ENCODE measurements at places on chromosomes 7 and 10.

GRCh38 chr7:133931053-133931452, 196.1 kb upstream of the LRGUK start:
- DNase-seq: no peak

GRCh38 chr7:155141562-155141961, 71.4 kb downstream of the HTR5A start:
- no peak for DNase-seq

- peak; percentile 10 for DNase-seq
Measured at GRCh38 chr10:79266084-79266483, 81.2 kb upstream of the PPIF start.

DNA sequence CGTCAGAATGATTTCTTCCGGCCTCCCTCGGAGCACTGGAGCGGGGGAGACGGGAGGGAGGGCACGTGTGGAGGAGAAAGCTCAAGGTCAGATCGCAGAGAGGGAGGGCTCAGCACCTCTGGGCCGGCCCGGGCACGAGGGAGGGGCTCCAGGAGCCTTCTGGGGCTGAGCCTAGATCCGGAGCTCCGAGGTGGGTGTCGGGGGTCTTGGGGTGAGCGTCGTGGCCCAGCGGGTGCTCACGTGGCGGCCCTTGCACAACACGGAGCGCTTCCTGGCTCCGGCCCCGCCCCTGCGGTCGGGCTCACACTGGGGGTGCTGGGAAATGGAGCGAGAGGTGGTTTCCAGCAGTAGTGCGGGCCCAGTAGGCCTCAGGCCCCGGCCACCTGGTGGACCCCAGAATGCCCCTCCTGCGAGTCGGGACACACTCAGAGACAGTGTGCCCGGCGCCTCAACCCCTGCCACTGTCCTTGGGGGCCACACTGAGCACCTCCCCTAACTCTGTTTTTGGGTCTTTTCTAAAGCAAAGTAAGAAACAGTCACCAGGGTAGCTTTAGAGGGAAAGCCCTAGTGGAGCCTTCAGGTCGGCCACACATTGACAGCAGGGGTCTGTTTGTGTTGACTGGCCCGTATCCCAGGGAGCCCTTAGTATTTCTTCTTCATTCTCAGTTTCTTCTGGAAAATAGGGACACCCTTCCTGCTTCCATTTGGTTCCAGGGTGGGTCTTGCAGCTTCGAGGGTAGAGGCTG, 798 bp downstream of the PPIF start:
- DNase-seq: peak; percentile 79

- DNase-seq: no peak
Measured at GRCh38 chr7:70539617-70540016, 592.3 kb upstream of the GALNT17 start.

DNA sequence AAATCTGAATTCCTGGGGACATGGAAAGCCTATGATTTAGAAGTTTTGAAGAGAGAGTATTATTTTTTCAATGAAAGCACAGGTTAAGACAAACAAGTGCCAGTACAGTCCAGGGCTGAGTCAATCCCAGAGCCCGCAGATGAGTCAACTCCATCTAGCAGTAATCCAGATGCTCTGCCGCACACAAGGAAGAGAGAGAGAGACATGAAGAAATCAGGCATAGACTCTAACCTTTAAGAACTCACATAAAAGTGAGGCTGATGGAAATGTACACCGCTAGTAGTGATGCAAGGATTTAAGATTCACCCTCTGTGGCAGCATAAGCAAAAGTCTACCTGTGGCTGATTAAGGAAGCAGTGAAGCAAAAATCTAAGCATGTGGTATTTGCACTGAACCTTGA, 651.5 kb downstream of the TNS3 start:
- no peak for DNase-seq

DNA sequence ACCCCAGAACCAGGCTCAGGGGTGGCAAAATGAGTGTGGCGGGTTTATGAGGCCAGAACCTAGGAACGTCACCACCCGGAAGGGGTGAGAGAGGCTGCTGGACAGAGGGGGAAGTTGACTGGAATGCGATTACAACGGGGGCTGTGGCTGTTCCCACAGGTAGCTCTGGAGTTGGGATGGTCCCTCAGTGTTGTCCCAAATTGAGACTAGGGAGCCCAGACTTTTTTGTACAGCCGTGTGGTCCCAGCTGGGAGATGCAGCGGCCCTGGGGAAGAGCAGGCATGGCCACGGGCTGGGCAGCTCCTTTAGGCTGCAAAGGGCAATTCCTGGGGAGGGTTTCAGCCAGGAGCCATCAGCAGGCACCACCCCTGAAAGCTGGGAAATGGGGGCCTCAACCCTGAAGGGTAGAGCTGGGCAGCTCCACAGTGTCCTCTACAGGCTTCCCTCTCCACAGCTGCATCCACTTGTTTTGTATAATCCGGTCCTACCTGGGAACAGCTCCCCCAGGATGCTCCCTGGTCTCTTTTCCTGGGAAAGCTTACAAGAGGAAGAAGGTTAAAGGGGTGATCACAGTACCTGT, 11.0 kb upstream of the GDF10 start:
- DNase-seq: no peak

DNA sequence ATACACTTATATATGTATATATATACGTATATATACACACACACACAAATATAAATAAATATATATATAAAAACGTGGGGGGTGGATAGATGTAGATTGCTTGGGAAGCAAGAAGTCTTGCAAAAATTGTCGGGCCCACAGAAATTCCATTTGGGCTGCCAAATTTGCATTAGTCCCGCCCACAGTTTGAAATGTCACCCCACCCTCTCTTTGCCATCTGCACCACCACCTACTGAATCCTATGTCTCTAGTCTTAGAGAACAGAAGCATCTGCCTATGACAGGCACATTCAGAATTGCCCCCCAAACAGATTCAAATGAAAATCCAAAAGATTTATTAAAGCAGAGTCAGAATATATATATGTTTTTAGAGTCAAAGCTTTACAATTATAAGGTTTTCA, 25.6 kb upstream of the CACNA2D1 start:
- no peak for DNase-seq

Data from CD4-positive, alpha-beta T cell treated with Interleukin-17A for 4 hours (primary cell).